ENCODE measurements at places on chromosomes 3 and 15.

- no peak for DNase-seq
Observed at GRCh38 chr3:31240874-31241273, 291.9 kb upstream of the STT3B start.

- no peak for DNase-seq
Observed at GRCh38 chr3:65776494-65776893, 262.2 kb downstream of the MAGI1 start.

DNA sequence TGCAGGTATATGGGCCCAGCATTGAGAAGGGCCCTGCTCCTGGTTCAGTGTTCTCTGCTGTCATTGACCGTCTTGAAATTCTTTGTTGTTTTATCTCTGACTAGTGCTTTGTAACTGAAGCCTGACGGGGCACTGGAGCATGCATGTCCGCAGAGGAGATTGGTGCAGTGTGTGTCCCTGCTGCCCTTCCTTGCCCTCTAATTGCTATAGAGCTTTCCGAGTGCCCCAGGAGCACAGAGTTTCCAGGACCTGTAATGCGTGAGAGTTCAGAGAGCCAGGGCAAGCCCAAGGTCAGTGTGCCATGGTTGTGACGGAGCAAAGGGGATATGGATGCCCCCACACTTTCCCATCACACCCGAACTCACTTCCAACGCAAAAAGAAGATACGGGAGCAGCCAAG, 174.3 kb upstream of the UBE3A start:
- no peak for DNase-seq

DNA sequence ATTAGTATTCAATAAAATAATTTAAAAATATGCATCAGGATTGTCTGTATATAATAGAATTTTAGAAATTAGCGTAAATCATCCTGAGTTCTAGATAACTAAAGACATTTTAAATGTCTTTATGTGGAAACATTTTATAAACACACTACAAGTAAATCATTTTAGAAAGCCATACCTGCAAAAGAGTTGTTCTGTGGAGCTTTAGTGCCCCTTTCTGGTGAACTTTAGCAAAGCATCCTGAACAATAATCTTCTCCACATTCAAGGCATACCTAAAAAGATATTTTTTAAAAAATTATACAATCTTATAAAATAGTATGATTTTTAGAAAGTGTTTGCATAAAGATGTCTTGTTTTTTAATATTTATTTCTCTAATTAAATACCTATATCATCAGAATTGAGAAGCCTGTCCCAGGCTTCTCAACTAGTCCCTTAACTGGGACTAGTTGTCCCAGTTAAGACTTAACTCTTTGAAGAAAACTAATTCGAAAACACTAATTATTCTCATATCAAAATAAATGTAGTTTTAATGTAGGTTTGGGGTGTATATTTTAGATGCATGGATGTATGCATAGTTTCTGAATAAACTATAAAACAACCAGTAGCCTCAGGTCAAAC, 29.7 kb downstream of the ZBBX start:
- no peak for DNase-seq

DNA sequence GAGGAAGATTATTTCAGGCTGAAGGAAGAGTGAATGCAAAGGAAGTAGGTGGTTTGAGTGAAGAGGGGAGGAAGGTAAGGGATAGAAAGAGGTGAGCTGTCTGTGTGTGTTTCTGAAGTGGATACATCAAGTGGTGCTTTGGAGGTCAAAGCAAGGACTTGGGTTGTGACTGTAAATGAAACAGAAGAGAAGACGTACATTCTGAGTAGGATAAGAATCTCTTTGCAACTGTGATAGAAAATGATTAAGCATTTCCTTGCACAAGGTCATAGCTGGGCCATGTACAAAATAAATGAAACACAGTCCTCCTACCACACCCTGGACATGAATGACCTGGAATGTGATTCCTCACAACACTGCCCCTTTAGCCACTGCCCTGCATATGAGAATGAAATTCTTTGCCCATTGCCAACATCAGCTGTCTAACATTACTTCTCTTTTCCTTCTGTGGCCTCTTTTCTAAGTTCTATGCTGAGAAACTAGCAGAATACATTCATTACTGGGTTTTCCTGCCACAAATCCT, 28.3 kb upstream of the MINDY4B start:
- DNase-seq, result no peak

DNA sequence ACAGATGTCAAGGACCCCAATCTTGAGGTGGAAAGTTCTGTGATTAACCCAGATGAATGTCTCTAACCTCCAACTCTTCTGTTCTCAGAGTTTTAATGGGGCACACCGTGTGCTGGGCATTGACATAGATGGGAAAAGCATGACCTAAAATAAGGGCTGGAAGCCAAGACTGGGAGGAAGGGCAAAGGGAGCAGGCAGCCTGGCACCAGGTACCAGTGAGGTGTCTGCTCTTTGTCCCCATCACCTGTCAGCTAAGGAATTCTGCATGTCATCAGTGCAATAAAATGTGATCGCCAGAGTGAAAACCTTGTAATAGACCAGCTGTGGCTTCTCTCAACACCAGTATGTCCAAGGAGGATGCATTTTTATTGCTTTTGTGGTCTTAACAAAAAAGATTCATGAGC, 143.5 kb upstream of the TPM1 start:
- no peak for DNase-seq

DNA sequence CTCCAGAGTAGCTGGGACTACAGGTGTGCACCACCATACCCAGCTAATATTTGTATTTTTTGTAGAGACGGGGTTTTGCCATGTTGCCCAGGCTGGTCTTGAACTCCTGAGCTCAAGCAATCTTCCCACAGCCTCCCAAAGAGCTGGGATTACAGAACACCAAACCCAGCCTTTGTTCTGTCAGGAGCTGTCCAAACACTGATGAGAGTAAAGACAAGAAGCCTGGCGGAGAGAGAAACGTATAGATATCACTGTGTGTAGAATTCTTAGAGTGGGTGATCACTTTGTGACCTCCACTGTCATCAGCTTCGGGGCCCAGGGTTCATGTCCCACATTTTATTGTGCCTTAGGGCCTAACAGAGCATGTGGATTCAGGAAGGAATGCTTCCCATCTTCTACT, 159.5 kb downstream of the SNRK start:
- no peak for DNase-seq

- DNase-seq, result no peak
Observed at GRCh38 chr15:56014677-56015076, 21.3 kb upstream of the NEDD4 start.
